ENCODE measurements at places on chromosomes 13 and 19.

DNA sequence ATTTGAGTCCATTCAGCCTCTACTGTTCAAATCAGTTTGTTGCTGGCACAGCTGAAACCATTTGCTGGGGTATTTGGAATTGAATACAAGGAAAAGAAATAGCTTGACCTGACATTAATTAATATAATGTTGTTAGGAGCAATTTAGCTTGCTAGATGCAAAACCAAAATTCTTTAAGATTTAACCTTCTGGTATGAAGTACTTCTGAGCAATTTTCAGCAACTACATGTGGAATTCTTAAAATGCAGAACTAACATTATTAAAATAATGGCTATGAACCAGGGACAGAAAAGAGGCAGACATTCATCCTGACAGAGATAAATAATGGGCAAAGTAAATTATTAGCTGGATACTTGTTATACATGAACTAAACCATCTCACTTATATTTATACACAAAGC, 160.0 kb upstream of the MIR17HG start:
- DNase-seq = no peak

DNA sequence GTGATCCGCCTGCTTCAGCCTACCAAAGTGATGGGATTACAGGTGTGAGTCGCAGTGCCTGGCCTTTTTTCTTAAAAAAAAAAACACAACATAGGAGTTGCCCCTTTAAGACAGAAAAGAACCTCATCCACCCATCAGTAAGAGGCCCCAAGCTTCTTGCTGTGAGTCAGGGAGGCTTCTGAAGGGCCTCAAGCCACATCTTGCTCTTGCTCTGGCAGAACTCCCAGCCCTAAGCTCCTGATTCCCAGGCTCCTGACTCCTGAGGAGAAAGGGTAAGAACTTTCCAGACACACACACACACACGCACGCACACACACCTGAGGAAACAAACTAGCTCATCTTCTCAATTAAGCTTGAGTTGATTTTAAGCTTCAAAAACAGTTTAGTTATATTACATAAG, 6.9 kb downstream of the ETFB start:
- no peak for DNase-seq

DNA sequence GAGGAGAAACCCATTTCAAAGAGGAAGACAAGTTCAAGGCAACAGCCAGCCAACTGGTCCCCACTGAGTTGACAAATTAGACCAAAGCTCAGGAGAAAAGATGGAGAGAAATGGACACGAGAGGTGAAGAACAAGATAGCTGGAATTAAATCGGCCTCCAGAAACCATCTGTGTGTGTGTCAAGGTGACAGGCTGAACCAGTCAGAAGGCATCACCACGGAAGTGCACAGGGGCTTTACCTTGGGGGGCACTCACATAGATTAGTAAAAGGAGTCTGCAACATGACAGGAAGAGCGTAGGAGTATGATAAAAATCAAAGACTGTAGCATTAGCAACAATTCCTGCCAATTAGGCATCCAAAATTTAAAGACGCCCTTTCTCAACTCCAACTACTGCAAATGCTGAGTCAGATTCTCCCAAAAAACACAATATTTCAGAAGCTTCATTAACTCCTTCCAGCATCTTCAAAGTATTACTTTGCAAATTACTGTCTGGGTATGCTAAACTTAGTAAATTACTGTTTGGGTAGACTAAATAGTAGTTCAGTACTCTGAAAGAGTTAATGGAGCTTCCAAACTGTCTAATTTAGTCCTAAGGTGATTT, 66.2 kb downstream of the FOXO1 start:
- no peak for DNase-seq

DNA sequence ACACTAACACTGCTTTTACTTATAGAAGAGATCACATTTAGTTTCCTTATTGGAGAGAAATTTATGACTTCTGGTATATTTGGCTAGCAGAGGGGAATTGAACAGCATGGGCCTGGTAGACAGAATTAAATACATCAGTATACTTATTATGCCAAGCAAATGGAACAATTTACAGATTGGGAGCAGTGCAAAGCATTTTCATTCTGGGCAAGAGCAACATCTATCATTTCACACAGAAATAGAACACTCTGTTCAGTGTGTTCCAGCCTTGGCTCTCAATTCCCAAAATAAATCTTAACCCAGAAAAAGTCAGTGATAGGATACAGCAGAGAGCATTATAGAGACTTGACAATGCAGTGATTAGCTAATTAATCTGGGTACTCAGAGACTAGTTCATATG, 604.0 kb upstream of the SLITRK6 start:
- DNase-seq = no peak

DNA sequence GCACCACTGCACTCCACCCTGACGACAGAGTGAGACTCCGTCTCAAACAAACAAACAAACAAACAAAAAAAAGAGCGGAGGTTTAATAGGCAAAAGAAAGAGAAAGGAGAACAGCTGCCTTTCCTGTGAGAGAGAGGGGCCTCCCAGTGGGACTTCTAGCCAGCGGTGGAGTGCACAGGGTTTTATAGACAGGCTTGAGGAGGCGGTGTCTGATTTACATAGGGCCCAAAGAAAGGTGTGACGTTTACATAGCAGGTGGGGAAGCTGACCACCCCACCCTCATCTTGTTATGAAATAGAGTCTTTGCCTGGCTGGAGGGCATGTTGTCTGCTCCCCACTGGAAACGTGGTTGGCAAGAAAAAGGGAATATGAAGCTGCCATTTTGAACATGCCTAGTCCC, 106.0 kb upstream of the CSNK1A1L start:
- DNase-seq = no peak
